ENCODE measurements at places on chromosomes 16 and 17.

DNA sequence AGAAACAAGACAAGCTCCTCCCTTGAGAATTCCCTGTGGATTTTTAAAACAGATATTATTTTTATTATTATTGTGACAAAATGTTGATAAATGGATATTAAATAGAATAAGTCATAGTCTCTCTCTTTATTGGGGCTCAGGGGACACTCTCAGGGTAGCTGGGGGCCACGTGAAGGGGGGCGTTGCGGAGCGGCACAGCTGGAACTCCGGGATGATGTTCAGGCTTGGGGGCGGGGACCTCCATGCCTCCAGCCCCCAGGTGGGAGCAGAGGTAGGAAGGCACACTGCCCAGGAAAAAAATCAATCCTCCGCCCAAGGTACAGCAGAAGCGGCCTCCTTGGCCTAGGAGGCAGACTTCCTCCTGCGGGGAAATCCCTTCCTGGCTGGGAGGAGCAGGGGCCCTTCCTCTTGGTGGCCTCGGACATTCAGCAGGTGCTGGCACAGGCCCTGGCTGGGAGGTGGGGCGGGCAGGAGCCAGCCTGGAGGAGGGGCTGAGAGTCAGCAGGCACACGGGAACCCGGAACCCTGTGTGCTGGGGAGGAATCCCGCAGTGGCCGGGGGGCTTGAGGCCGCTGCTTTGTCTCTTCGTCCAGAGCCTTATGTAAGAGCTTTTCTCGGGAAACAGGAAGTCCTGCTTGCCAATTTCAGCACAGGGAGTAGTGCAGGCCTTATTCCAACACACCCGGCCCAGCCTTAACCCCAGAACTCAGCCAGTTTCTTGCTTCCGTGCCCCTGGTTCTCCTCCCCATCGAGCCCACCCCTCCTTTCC is 591 bp upstream of the TNFSF13 start:
- no peak for DNase-seq

DNA sequence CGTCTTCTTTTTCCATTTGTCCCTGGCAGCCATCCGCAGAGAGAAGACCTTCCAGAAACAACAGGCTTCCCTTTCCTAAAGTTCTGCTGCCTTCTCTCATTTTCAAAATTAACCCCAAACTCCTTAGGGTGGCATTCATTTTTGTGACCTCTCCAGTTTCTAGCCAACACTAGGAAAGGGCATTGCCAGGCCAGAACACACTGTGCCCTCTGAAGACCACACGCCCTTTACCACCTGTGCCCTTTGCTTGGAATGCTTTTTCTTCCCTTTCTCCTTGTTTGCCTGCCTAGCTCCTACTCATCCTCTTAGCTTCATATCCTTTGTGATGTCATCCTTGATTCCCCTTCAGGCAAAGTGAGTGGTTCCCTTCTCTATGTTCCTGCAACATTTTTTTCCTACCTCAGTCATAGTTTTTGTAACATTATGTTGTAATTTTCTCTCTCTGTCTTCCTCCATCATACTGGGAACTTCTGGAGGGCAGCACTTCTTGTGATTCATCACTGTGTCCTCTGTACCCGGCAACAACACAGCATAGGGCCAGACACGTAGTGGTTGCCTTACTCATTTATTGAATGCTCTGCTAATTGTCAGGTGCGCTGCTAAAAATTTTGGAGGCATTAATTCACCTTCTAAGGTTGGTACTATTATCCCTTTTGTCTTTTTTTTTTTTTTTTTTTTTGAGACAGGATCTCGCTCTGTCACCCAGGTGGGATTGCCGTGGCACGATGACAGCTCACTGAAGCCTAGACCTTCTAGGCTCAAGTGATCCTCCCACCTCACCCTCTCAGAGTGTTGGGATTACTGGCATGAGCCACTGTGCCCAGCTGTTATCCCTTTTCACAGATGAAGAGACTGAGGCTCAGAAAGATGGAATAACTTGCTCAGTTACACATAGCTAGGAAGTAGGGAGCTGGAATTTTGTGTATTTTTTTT is 1.0 kb downstream of the KAT8 start:
- DNase-seq: no peak

GRCh38 chr16:65716737-65717700 is 595.2 kb upstream of the CDH11 start:
- no peak for DNase-seq

DNA sequence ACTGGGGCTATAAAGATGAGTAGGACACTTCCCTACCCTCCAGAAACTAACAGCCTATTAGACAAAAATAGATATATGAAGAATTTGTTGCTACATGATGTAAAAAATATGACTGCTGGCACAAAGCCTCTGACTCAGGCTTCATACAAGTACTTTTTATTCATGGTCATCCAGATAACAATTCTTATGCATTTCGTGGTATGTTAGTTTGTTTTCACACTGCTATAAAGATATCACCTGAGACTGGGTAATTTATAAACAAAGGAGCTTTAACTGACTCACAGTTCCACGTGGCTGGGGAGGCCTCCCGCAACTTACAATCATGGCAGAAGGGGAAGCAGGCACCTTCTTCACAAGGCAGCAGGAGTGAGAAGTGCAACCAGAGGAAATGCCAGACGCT is 112.5 kb upstream of the HLF start:
- no peak for DNase-seq

DNA sequence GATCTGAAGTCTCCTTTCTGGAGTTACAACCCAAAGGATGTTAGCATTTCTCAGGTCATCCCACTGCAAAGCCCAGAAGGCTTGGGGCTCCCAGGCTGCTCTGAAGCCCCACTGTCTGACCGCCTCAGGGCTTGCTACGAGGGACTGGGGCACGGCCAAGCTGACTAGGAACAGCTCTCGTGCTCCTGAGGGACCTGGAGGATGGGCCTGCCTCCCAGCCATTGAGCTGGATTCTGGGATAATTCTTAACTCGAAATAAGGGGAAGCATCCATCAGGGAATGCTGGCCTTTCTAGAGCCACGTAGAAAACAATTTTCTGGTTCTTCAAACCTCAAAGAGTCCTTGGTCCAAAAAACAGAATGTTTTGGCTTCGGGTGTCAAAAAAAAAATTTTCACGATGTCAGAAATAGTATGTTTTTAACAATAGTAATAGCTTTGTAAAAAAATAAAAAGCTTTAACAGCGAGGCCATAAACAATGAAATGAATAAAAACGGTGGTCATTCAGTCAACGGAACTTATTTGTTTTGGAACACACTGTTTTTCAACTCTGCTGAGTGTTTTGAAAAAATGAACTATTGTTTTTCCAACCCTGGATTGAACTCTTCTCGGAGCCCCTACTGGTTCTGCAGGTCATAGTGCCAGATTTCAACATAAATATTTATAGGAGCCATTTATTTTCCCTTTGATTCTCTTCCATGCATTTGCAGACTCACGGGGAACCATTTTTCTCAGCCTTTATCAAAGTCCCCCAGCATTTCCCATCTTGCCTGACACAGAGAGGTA is 16.4 kb upstream of the HERPUD1 start:
- DNase-seq: no peak

- DNase-seq: no peak
Measured at GRCh38 chr16:14133907-14134306, 62.8 kb downstream of the MRTFB start.

GRCh38 chr16:85652431-85653221 is 36.1 kb downstream of the GINS2 start:
- no peak for DNase-seq

DNA sequence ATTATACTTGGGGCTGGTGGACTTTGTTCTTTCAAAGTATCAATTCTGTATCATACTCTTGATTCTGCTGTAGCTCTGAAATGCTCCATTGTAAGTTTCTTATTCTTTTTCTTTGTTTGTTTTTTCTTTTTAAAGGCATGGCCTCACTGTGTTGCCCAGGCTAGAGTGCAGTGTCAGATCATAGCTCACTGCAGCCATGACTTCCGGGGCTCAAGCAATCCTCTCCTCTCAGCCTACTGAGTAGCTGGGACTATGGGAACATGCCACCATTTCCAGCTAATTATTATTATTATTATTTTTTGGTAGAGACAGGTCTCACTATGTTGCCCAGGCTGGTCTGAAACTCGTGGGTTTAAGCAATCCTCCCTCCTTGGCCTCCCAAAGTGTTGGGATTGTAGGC is 38.9 kb upstream of the METTL9 start:
- no peak for DNase-seq

DNA sequence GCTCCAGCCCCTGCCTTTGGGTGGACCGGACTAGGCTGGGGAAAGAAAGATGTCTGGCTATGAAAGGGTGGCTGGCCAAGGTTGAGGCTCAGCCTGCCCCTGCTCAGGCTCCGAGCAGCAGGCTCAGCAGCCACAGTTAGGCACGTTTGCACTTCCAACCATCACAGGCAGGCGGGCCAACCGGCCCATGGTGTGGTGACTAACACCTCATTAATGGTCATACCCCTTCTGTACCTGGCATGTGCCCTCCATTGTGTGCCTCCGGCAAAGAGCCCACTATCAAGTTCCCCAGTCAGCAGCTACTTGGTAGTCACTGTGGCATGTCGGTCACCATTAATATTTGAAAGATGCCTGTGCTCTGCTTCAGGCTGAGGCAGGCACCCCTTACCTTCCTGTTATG is 6.7 kb downstream of the TBC1D24 start:
- no peak for DNase-seq

GRCh38 chr17:47315451-47316266 is 8.1 kb upstream of the EFCAB13 start:
- DNase-seq: no peak

DNA sequence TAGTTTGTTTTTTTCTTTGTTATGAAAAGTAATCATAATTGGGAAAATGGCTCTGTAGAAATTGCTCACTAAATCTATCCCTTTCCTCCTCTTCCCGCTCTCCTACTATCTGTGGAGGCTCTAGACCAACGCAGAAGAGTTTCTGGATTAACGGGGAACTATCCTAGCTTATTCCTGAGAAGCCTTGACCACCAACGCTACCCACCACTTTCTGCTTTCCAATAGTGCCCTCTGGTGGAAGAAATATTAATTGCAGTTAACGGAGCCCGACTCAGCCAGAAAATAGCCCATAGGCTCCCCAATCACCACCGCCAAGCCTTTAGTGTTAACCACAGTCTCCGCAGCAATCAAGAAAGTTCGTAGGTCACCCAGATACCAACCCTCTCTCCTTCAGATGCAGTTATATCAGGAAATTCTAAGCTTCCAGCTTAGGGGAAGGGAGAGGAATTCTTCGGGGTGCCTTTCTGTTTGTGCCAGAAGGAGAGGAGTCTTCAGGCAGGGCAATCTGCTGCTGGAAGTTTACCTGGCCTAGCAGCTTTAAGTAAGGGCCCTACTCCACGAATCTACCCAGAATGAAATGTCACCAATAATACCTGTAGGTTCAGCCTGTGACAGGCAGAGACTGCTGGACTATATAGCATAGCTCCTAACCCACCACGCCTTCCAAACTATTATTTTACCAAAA is 23.0 kb upstream of the NSRP1 start:
- no peak for DNase-seq

GRCh38 chr17:81393684-81394376 is 1.4 kb upstream of the BAHCC1 start:
- DNase-seq: no peak

DNA sequence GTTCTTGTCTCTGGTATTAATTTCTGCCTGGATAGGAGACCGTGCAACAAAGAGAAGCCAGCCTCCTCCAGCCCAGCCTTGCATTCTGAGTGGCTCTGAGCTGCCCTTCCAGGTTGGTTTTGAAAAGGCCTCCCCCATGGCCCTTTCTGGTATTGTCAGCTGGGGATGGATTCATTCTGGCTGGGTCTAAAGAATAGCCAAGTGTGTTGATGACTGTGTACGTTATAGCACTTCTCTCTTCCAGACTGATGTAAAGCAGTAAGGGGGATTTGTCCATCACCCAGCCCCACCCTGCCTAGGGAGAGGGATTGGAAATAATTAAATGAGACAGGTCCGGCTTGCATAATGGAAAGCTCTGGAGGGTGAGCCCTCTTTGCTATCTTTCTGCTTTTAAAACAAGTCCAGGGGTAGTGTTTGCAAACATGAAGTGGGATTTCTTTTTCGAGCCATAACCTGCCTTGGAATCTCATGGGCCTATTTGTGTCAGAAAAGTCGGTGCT is 146.4 kb downstream of the MSI2 start:
- no peak for DNase-seq

Measured in stimulated activated CD4-positive, alpha-beta T cell treated with anti-CD3 and anti-CD28 coated beads, TNF-alpha, amount 100 ng/mL, for 1 hour (primary cell).